ENCODE measurements at places on chromosomes 3 and 15.
A peak's percentile ranks its signal among the peaks of the same experiment; 100 is the strongest.

DNA sequence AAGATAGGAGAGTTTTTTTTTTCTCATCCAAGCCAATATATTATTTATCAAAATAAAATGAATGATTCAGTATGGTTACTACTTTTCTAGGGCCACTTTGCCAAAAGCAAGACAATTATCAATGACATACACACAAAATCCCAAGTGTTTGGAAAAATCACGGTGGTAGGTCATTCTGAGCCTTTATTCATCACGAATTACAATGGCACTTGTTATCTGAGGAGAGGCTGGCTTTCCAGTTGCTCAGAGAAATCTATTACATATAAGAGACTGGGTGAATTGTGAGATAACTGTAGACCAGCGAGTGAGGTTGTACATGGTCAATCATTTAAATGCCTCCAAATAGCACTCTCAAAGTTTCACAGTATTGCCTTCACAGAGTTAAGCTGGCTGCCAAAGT, 20.4 kb upstream of the FGF12 start:
- DNase-seq = no peak

- DNase-seq = no peak
Measured at GRCh38 chr3:168116279-168116678, 20.6 kb upstream of the GOLIM4 start.

- DNase-seq = no peak
Measured at GRCh38 chr3:4413467-4413866, 53.6 kb downstream of the SUMF1 start.

- no peak for DNase-seq
Measured at GRCh38 chr3:79886204-79886603, 118.4 kb upstream of the ROBO1 start.

DNA sequence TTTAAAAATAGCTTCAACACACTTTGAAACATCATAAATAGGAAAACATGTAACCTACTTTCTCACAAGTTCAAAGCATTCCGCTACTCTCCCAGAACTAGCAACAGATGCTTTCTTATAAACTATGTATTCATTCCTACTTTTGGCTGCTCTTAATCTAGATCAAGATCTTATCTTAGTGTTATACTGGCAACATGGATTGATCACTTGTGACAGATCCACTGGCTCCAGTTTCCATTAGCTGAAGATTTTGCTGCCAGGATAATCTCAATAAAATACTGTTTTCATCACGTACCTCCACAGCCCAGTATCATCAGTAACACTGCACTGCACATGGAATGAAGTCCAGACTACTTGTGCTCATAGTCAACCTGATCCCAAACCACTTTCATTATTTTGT, 491.7 kb upstream of the AGTR1 start:
- no peak for DNase-seq

DNA sequence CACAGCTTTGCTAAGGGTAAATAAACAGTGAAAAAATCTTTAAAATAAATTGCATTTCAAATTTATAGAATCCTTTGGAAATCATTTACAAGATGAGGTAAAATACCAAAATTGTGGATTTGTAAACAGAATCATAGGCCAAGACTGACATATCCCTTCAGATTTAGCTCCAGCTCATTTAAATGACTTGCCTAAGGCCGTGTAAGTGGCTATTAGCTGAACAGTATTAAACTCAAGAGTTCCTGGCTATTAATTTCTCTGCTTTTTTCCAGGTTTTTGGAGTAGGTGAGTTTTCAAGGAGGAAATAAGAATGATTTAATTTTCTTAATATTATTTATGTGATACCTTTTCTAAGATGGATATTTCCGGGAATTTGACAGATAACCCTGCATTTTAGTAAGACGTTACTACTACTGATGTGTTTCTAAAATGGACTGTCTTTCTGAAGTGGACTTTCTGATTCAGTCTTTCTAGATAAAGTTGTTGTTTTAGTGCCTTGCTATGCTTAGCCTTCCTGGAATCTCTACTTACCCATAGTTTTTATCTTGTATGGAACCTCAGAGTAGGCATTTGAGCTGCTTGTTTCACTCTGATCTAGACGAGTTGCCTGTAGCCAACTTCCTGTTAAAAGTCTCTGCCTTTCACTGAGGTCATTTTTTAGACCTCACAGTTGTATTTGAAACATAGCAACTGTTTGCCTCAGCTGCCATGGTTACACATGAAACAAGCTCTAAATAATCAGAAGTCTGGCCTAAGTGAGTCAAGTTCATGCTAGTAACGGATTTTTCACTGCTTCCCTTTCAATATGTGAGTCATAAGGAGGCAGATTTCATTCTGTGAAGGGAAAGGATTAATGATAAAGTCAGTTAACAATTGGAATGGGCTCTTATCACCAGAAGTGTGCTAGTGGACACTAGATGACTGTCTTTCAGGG, 127.0 kb downstream of the KLHL25 start:
- DNase-seq = peak; percentile 21

GRCh38 chr3:4712109-4712508, 219.0 kb downstream of the ITPR1 start:
- DNase-seq = peak; percentile 37

- no peak for DNase-seq
Measured at GRCh38 chr3:180278583-180279188, 241.9 kb upstream of the PEX5L start.

GRCh38 chr15:101045835-101046691, 126.9 kb downstream of the LRRK1 start:
- DNase-seq = no peak

GRCh38 chr3:23949784-23950183, 4.7 kb downstream of the NR1D2 start:
- no peak for DNase-seq

DNA sequence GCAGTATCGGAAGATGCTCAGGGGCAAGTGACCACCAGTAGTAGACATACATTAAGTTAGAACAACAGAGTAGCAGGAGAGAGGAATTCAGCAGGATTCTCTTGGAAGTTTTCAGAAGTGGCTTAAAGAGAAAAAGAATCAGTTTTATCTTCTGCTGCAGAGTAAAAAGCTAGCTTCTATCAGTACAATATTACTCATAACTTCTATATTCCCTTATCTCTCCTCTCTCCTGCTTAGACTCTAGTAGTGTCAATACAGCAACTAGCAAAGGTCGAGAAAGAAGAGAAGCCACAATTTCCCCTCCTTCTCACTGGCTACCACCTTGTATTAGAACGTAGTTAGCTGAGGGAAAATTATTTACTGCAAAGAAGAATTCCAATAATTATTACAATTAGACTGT, 539.7 kb downstream of the DIPK2A start:
- no peak for DNase-seq

GRCh38 chr15:56824175-56824574, 90.9 kb upstream of the ZNF280D start:
- DNase-seq = no peak

GRCh38 chr3:24686808-24687207, 192.2 kb upstream of the THRB start:
- DNase-seq = peak; percentile 51
